ENCODE measurements at places on chromosomes 2 and 18.

- no peak for DNase-seq
These were observed 88.6 kb downstream of the AAK1 start for GRCh38 chr2:69554981-69555380.

DNA sequence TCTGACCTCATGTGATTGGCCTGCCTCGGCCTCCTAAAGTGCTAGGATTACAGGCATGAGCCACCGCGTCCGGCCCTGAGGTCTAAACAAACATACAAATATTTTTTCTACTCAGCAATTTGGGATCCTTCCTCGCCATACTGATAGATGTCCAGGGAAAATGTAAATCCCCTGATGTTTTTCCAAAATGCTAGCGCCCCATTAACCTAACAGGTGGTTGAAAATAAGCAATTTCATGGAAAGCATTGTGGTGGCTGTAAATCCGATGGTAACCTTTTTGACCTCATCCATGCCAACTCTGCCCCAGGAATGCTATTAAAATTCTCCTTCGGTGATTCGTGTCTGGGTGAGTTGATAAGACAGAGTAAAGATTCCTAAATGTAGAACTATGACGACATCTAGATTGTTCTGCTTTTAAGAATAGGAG lies 19.3 kb downstream of the GEMIN6 start:
- DNase-seq = no peak

- no peak for DNase-seq
These were observed 416.4 kb upstream of the HNMT start for GRCh38 chr2:137547842-137548241.

DNA sequence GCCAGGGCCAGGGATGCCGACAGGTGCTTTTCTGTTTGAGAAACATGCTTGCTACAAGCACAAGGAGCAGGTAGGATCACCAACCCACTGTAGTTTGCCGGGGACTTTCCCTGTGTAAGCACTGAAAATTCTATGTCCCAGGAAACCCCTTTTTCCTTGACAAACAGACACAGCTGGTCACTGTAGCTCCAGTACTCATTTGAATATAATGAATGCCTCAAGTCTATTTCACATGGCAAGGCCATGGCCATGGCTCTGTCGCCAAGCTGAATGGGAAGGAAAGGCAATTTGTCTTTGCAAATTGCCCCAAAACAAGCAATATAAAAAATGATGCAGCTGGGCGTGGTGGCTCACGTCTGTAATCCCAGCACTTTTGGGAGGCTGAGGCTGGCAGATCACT lies 49.6 kb upstream of the IGFBP2 start:
- no peak for DNase-seq
